Mesenteric fat pad (tissue), 1 donor: ENCODE measurements at places on chromosomes 2 and 18. TPM values are rescaled to one million over a fixed set of nuclear protein-coding genes. Genes with fewer than 3 reads are reported as not detected.

Gene FOXI3
- not detected for total RNA-seq

Gene SYT4
- not detected for total RNA-seq

Gene LHCGR
- 1.7 TPM for total RNA-seq

Gene SPATA3
- total RNA-seq = not detected

GRCh38 chr2:68417926-68418325, 49.2 kb downstream of the FBXO48 start:
- DNase-seq = no peak
